ENCODE measurements at places on chromosomes 6 and 20. TPM values are rescaled to one million over a fixed set of nuclear protein-coding genes. Genes with fewer than 3 reads are reported as not detected.

The PHF1 gene
- polyA plus RNA-seq, result 32.9 TPM

The ROS1 gene
- polyA plus RNA-seq, result 0.01 TPM

The PHF3 gene
- polyA plus RNA-seq, result 17.6 TPM

The VGLL2 gene
- polyA plus RNA-seq, result not detected

The TREML2 gene
- not detected for polyA plus RNA-seq

DNA sequence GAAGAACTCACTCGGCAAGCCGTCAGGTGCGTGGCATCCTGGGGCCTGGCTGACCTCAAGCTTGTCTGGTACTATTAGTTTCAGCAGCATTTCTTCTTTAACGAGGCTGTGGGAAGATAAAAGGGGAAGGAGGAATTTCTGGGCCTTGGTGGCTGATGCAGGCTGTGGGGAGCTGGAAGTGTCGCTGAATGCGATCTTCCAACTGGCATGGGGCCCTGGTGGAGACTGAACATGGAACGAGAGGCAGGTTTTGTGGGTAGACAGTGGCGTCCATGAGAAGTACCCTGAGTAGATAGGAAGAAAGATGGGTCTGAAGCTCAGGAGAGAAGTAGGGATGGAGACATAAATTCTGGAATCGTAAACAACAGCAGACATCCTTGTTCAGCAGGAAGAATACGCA, 23.9 kb downstream of the ERMARD start:
- DNase-seq, result no peak
- H3K36me3 ChIP-seq, result no peaks in the 10 kb centered on the region

- no peaks in the 10 kb centered on the region for H3K27me3 ChIP-seq
- H3K36me3 ChIP-seq, result peaks cover 3% of the 10 kb centered on the region
- no peak overlapping the region for H3K4me3 ChIP-seq
- H3K27ac ChIP-seq, result no peak overlapping the region
Measured at GRCh38 chr6:24788031-24788665, 10.6 kb downstream of the ARMH2 start.

GRCh38 chr6:52207066-52207465, 20.9 kb downstream of the IL17A start:
- no peaks in the 10 kb centered on the region for H3K27me3 ChIP-seq
- H3K4me3 ChIP-seq, result no peak overlapping the region
- no peak overlapping the region for H3K27ac ChIP-seq
- DNase-seq, result no peak
- H3K4me1 ChIP-seq, result no peaks in the 10 kb centered on the region

- DNase-seq, result no peak
- H3K4me3 ChIP-seq, result no peak overlapping the region
- no peaks in the 10 kb centered on the region for H3K27me3 ChIP-seq
- H3K4me1 ChIP-seq, result no peaks in the 10 kb centered on the region
Measured at GRCh38 chr6:130105996-130106704, 87.8 kb downstream of the L3MBTL3 start.

- no peak overlapping the region for H3K27ac ChIP-seq
- H3K36me3 ChIP-seq, result no peaks in the 10 kb centered on the region
- no peaks in the 10 kb centered on the region for H3K4me1 ChIP-seq
Measured at GRCh38 chr20:59214606-59215547, 51.3 kb downstream of the ZNF831 start.

DNA sequence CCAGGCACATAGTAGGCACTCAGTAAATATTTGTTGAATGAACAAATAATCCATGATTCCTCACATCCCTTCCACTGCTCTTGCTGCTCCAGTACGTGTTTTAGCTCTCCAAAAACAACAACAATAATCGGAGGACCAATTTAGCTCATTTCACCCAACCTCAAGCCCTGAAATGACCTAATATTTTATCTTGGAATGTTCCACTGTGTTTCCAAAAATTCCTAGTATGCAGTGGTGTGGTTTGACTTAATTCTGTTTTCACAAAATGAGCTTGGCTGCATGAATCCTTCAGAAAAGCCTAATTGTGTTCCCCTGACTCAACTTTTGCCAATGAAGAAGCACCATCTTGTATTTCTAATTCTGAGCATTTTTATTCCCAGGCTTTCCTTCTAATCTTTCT, 168.0 kb upstream of the PHACTR1 start:
- H3K27ac ChIP-seq, result no peak overlapping the region
- H3K27me3 ChIP-seq, result no peaks in the 10 kb centered on the region
- H3K4me1 ChIP-seq, result no peaks in the 10 kb centered on the region
- H3K36me3 ChIP-seq, result no peaks in the 10 kb centered on the region
- no peak overlapping the region for H3K4me3 ChIP-seq
- peak; percentile 95 for DNase-seq

GRCh38 chr6:169501128-169501527, 200.7 kb downstream of the WDR27 start:
- H3K27ac ChIP-seq, result no peak overlapping the region
- no peak overlapping the region for H3K4me3 ChIP-seq
- no peaks in the 10 kb centered on the region for H3K27me3 ChIP-seq

- H3K4me3 ChIP-seq, result no peak overlapping the region
- H3K4me1 ChIP-seq, result no peaks in the 10 kb centered on the region
- no peak overlapping the region for H3K27ac ChIP-seq
- H3K27me3 ChIP-seq, result peaks cover 42% of the 10 kb centered on the region
- H3K36me3 ChIP-seq, result no peaks in the 10 kb centered on the region
Measured at GRCh38 chr6:10381133-10381829, 33.6 kb downstream of the TFAP2A start.

- no peak for DNase-seq
- no peak overlapping the region for H3K4me3 ChIP-seq
- peaks cover 5% of the 10 kb centered on the region for H3K4me1 ChIP-seq
- H3K27me3 ChIP-seq, result no peaks in the 10 kb centered on the region
- peaks cover 3% of the 10 kb centered on the region for H3K36me3 ChIP-seq
- peak overlapping the region; percentile 46 for H3K27ac ChIP-seq
Measured at GRCh38 chr6:110097443-110097842, 82.0 kb downstream of the WASF1 start.

DNA sequence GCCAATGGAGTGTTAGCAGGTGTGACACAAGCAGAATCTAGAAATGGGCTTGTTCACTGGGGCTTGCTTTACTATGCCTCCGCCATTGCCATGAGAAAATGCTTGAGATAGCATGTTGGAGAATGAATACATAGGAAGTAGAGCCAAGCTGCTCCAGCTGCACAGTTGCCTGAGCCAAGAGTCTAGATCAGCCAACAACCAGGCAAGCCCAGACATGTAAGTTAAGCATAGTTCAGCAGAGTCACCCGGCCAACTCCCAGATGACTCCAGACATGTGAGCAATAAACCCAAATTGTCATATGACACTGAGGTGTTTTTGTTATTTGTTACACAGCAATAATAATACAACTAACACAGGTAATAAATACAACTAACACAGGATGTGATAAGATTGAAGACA, 167.9 kb downstream of the HAO1 start:
- no peaks in the 10 kb centered on the region for H3K36me3 ChIP-seq
- DNase-seq, result peak; percentile 75
- H3K27ac ChIP-seq, result no peak overlapping the region
- H3K4me3 ChIP-seq, result no peak overlapping the region
- no peaks in the 10 kb centered on the region for H3K27me3 ChIP-seq

- no peak overlapping the region for H3K27ac ChIP-seq
- DNase-seq, result no peak
- H3K4me3 ChIP-seq, result no peak overlapping the region
- no peaks in the 10 kb centered on the region for H3K27me3 ChIP-seq
- H3K4me1 ChIP-seq, result no peaks in the 10 kb centered on the region
- no peaks in the 10 kb centered on the region for H3K36me3 ChIP-seq
Measured at GRCh38 chr6:28600245-28600644, 74.6 kb downstream of the GPX5 start.

DNA sequence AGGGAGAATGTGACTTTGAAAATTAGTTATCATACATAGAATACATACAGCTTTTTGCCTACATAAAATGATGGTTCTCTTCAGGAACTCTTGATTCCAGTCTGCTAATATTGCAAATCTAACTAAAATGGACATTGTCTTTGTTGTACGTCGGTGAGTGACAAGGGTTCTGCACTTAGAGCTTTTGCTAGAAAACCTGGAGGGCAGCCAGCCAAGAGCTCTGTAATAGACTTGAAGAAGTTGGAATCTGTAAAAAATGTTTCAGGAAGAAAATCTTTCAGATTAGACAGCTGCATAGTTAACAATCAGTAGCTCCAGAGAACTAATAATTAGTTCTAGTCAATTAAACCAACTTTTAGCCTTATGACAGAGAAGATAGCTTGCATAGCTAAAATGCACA, 138.3 kb downstream of the FLRT3 start:
- no peaks in the 10 kb centered on the region for H3K36me3 ChIP-seq
- peaks cover 10% of the 10 kb centered on the region for H3K4me1 ChIP-seq
- DNase-seq, result no peak
- no peak overlapping the region for H3K4me3 ChIP-seq
- no peak overlapping the region for H3K27ac ChIP-seq

DNA sequence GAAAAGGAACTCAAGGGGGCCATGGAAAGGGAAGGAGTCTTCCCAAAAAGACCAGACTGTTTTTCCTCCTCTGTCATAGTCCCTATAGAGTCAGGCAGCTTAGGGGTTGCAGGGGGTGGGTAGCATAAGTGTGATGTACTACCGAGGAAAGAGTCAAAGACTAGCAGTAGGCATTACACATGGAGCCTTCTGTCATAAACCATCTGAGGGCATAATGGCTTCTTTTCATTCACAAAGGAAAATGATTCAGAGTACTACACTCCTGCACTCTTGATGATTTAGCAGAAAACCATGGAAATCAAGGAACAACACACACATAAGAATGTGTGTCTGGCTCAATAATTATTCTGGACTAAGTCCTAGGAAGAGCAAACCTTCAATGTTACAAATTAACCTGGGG, 14.9 kb downstream of the PLN start:
- no peak overlapping the region for H3K27ac ChIP-seq
- H3K4me3 ChIP-seq, result no peak overlapping the region
- H3K36me3 ChIP-seq, result no peaks in the 10 kb centered on the region
- H3K27me3 ChIP-seq, result no peaks in the 10 kb centered on the region
- H3K4me1 ChIP-seq, result peaks cover 4% of the 10 kb centered on the region
- no peak for DNase-seq

DNA sequence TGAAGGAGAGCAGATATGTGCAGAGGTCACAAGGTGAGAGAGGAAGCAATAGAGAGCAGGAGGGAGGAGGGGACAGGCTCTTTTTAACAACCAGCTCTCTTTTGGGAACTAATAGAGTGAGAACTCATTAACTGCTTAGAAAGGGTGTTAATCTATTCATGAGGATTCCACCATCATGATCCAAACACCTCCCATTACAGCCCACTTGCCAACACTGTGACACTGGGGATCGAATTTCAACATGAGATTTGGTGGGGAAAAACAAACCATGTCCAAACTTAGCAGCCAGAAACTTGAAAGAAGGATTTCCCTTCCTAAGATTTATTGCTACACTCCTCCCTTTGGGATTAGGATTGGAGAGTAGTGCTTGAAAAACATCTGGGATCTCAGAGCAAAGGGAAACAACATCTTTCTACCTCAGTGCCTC, 135.5 kb upstream of the PLCB4 start:
- DNase-seq, result peak; percentile 3
- H3K27me3 ChIP-seq, result no peaks in the 10 kb centered on the region
- no peak overlapping the region for H3K4me3 ChIP-seq
- H3K4me1 ChIP-seq, result peaks cover 5% of the 10 kb centered on the region
- H3K36me3 ChIP-seq, result no peaks in the 10 kb centered on the region
- H3K27ac ChIP-seq, result no peak overlapping the region

DNA sequence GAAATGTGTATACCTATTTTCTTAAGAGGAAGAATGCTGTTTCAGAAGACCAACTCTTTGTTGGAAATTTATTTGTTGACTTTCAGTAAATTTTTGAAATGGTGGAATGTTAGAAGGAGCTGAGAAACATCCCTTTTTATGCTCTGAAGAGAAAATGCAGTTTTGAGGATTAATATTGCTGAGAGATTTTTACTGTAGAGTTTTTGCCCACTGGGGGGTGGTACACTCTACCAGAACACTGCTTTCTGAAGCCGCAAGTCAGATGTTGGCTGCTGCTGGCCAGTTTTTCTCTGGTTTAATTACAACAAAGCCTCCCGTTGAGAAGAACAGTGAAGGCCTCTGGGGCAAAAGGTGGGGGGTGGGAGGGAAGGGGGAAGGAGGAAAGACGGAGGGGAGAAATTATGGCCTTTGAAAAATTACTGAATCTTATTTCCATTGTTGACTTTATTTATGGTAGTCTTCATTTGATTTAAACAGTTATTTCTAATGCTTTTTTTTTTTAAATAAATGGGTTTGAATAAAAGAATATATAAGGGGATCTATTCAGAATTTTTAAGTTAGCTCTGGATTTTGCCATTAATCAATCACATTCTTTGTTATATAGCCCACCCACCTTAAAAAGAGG, 3.0 kb downstream of the FLRT3 start:
- DNase-seq, result peak; percentile 76
- no peaks in the 10 kb centered on the region for H3K4me1 ChIP-seq
- H3K4me3 ChIP-seq, result peak overlapping the region; percentile 68
- H3K27ac ChIP-seq, result no peak overlapping the region

All from fibroblast of lung (primary cell).